ENCODE measurements at places on chromosomes 5 and 9.

- DNase-seq = no peak
Observed at GRCh38 chr5:143456952-143457547, 53.6 kb upstream of the NR3C1 start.

DNA sequence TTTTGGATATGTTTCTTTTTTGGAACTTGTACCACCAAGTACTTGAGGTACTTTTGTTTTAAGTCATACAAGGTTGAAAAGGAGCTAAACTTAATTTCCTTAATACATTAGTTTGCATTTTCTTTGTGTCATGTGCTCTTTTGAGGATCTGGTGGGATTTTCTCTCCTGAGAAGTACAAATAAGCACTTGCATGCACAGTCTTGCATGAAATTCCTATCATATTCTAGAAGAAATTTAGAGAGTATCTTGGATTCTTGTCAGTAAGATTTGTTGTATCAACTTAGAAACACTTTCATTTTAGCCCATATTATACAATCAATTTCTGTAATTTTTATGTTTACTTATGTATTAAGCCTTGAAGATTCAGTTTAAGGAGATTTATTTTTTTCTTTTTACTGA, 64.9 kb downstream of the CCNH start:
- no peak for DNase-seq

DNA sequence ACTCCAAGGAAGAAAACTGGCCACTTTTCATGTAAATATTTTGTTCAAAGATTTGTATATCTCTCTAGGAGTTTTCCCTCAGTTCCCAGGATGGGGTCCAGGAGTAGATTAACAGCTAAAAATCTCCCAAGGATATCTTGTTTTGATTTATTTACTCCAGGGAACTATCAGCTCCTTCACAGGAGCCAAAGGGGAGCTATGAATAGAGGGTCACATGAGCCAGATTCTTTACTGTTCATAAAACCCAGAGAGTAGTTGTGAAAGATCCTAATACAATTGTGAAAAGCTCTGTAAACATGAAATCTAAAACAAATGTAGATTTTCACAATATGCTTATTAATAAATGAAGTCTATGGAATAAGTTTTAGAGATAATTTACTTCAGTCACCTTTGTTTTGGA, 16.9 kb downstream of the DIMT1 start:
- DNase-seq = no peak

DNA sequence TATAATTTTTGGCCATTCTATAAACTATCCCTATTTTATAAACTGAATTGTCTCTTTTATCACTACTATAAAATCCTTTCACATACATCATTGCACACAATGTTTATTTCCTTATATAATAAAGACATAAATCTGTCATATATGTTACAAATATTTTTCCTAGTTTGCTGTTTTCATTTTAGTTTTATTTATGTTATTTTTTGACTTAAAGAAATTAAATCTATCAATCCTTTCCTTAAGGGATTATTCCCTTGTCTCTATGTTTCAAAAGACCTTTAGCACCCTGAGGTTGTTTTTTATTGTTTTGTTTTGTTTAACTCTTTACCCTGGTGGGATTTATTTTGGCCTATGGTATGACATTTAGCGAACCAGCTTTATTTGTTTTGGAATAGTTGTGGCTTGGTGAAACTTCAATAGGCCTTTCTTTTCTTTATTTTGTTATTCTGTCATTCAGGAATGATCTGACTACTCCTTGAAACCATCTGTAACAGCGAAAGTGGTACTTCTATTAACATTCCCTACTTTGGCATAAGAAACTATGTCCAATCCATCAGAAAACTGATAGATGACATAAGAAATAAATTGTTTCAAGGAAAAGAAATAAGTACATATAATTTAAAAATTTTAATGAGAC, 125.9 kb downstream of the CEP120 start:
- DNase-seq = no peak

DNA sequence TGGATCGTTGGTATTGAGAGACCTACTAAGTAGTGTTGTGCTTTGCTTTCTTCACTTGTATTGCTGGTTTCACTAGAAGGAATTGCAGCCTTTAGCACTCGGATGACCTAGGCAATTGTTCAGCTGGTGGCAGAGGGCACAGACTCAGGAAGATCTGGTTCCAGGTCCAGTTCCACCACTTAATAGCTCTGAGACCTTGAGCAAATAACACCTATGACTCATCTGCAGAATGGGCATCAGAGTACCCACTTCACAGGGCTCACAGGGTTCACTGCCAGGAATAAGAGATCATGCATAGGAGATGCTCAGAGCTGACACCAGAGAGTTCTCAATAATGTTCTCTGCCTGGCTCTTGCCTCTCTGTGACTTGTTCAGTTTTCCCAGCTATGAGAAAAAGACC, 133.6 kb downstream of the SIL1 start:
- no peak for DNase-seq

DNA sequence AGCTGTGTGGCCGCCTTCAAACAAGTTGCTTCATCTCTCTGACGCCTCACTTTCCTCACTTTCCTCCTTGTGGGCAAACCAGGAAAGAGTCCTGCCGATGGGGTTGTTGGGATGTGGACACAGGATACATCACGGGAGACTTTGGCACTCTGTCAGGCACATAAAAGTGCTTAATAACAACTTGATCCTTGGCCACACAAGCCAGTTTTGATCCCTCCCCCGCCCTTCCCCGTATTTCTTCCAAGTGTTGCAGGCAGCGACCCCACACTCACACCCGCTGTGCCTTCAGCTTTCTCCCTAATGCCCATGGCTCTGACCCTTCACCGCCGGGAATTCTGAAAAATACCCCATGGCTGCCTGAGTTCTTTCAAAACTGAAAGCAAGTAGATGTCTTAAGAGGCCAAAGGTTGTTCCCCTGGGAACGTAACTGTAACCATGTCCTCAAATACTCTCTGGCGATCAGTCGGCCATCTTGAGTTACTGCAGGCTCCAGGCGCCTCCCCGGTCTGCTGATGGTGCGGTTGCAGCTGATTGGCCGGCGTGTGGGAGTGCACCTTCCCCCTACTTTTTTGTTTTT, 59.8 kb downstream of the ARHGEF37 start:
- no peak for DNase-seq

Measured in femur (tissue), 1 donor.